Right kidney (tissue), 9 donors: ENCODE measurements at places on chromosomes 5 and 9.
A peak's percentile ranks its signal among the peaks of the same experiment; 100 is the strongest.

DNA sequence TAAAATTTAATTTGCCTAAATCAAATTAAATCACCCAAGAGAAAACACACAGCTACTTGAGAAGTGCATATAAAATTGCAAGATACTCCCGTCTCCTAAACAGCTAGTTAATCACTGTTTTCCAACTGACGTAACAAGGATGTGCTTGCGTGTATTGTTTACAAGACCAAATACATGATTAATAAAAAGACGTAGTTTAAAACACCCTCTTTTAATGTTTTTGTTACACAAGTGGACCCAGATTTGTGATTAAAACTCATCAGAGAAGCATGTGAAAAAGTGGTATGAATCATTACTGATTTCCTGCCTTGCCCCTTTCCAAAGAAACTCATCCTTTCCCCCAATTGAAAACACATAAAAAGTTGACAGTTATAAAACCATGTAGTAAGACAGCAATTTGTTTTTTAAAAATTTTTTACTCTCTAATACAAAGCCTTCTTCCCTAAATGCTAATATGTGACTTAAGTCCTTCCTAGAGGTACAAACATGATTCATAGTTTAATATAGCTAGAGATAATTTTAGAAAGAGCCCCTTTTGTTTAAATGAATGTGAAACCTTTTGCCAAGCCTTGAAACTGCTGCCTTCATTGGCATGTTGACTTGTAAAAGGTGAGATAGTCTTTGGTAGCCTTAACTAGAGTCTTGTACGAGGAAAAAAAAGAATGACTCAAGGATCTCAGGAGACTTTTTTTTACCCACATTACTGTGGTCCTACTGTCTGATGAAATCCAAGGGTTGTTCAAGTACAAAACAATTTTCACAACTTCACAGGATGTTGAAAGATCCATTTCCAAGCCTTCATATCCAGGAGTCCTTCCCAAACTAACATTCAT lies 61.4 kb upstream of the FST start:
- no peak for DNase-seq

DNA sequence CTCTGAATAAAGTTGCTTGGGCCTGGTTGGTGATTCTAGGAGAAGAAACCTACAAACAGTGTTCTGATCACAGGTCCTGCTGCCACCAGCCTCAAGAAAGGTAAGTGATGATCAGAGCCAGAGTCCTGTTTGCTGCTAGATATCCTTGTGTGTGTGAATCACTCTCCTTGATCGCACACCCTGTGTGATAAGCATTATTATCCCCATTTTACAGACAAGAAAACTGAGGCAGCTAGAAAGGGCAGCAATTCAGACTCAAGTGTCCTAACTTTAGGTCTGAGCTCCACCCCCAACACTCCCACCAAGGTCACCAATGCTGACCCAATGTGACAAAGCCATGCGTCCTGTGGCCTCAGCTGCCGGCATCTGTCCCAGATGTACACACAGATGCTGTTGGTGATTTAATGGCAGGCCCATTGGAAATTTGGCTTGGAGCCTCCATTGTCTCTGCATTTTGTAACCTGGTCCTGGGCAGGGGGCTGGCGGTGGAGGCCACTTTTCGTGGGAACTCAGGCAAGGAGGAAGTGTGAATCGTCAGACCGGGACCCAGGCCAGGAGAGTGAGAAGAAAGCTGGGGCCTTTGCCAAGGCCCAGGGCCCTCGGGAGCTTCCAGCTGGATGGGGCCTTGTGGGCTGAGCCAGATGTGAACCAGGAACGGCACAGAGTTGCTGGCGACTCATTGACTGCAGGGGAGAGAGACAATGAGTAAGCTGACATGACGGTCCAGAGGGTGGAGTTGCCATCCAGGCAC lies 29.8 kb upstream of the GGTA1 start:
- DNase-seq: peak; percentile 37

GRCh38 chr5:151051066-151051930 lies 29.5 kb downstream of the TNIP1 start:
- peak; percentile 35 for DNase-seq

DNA sequence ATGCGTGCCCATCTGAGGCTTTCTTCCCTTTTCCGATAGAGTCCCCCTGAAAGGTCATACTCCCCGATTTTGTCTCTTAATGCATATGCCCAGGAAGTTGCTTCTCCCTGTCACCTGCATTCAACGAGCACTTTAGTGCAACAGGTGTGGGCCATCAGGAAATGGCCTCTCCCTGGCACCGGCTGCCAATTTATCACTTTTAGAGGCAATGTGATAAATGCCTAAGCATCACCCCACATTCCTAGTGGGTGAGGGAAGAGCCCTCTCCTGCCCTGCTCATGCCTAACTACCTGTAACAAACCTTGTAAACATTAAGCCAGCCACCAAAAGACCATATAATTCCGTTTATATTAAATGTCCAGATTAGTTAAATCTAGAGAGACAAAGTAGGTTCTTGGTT lies 1.1 kb upstream of the SNAPC3 start:
- DNase-seq: no peak

DNA sequence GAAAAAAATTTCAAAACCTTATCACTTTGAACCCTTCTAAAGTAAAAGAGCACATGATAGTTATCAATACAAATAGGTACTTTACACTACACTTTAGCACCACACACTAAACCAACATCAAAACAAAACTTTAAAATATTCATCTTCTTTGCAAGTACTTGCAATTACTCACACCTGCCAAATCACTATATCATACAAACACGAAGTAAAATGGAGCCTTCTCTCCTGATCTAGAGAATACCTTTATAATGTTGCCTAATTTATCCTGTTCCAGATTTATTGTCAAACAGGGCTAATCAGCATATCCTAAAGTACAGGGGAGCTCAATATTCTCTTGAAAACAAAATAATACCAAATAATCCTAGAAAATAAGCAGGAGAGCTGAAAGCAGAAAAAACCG lies 3.0 kb downstream of the RNF145 start:
- DNase-seq: no peak

- no peak for DNase-seq
These were observed 80.2 kb downstream of the DOCK2 start for GRCh38 chr5:169717288-169717687.

- DNase-seq: no peak
These were observed 41.0 kb downstream of the FGD3 start for GRCh38 chr9:92988215-92988768.

- DNase-seq: no peak
These were observed 582.4 kb upstream of the C9orf72 start for GRCh38 chr9:28155671-28156070.

DNA sequence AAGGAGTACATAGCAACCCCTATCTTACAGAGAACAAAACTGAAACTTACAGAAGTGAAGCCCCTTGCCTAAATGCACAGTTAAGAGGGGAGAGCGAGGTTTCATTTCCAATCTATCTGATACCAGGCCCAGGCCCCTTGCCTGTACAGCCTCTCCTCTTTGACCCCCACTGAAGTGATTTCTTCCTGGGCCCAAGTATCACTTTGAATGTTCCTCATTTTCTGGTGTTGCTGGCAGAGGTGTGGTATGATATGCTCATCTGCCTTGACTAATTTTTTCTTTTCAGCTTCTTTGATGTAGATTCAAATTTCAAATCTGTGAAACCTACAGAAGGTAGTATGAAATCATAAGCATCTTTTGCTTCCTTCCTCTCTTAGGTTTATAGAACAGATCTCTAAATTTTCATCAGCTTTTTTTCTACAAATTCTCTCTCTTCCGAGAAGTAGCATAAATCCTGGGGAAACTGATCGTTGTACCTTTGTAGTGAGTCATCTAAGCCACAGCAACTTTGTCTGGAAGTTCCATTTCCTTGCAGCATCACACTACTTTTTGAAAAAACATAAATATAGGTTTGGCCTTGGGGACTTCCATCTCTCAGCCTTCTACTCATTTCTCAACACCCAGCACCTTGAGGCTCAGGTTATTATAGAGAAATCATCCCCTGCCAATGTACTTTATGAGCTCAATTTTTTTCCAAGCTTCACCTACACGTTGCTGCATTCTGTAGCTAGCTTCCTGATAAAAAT lies 402.4 kb upstream of the PTGER4 start:
- no peak for DNase-seq

- DNase-seq: peak; percentile 46
These were observed 41.6 kb downstream of the MYO10 start for GRCh38 chr5:16894236-16895057.

DNA sequence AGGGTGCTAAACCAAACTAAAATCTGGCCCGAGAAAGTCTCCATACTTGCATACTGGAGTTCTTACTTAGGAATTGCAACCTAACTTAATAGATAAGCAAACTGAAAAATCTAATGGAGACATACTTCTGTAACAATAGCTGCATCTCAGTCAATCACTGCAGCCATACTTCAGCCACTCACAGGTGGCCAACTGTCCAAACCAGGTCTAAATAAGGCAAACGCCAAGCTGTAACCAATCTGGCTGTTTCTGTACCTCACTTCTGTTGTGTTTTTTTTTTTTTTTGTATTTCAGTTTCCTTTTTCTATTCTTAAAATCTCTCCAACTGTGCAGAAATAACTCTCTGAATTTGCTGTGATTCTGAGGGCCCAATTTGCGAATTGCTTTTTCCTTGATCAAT lies 4.4 kb upstream of the NDUFB6 start:
- no peak for DNase-seq

DNA sequence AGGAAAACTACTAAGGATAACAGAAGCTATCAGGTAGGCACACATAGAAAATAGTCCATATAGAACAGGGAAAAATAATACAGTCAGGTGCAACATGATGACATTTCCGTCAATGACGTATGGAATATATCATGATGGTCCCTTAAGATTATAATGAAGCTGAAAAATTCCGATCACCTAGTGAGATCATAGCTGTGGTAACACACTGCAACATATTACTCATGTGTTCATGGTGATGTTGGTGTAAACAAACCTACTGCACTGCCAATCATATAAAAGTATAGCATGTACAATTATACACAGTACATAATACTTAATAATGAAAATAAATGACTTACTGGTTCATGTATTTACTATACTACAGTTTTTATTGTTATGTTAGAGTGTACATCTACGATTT lies 60.0 kb downstream of the MEGF9 start:
- DNase-seq: no peak

DNA sequence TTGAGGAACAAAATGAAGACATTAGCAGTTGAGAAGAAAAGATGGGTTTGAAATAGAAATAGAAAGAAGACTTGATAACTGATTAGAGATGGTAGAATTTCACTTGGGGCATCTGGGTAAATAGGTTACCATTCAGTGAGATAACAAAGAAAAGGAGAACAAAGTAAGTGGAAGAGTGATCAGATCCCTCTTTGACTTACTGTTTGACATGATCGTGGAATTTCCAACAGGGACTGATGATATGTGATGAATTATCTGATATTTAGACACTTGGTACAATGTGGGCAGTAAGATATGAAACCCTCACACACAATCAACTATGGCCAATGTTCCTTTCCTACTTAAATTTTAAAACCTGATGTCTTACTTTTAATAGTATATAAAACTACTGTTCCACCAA lies 70.1 kb upstream of the STARD4 start:
- no peak for DNase-seq

- no peak for DNase-seq
These were observed 24.4 kb downstream of the SMIM15 start for GRCh38 chr5:61137835-61138234.

GRCh38 chr9:74277532-74277931 lies 219.6 kb upstream of the RORB start:
- no peak for DNase-seq

GRCh38 chr9:92807757-92808725 lies 43.4 kb upstream of the BICD2 start:
- DNase-seq: peak; percentile 63

DNA sequence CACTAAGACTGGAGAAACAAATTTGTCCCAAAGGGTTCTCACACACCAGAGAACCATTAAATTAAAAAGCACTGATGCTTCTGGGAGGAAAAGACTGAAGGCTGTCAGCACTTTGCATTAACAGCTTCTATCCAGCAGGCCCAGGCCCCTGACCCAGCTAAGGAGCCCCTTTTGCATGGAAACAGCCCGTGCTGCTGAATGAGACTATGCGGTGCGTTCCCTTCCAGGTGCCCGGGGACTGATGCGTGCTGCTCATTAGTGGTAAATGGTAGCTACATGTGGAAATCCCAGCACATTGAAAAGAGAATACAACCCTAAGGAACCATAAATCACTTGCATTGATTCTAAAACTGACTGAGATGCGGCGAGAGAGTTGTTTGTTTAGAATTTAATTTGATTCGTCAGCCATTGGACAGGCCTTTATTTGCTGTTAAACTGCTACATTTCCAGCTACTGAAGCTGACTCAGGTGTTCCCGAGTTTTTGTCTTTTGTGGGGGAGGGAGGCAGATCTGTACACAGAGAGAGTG lies 351.0 kb upstream of the SLC24A2 start:
- no peak for DNase-seq

DNA sequence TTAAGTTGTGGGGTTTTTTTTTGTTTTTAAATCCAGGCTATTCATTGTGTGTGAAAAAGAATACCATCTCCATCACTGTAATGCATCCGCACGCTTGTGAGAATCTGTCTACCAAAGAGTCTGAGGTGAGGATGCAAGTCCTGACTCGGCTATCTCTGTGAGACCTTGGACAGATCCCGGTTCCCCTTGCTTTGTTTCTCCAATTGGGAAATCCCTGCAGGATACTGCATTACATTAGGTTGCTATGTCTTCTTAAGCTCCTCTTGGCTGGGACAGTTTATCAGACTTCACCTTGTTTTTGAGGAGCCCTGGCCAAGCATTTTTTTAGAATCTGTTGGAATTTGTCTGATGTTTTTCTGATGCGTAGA lies 46.8 kb downstream of the GALNT10 start:
- no peak for DNase-seq

- no peak for DNase-seq
These were observed 283.5 kb downstream of the ARHGEF28 start for GRCh38 chr5:73909474-73909873.

- no peak for DNase-seq
These were observed 500.7 kb downstream of the PTPRD start for GRCh38 chr9:10112070-10112469.

DNA sequence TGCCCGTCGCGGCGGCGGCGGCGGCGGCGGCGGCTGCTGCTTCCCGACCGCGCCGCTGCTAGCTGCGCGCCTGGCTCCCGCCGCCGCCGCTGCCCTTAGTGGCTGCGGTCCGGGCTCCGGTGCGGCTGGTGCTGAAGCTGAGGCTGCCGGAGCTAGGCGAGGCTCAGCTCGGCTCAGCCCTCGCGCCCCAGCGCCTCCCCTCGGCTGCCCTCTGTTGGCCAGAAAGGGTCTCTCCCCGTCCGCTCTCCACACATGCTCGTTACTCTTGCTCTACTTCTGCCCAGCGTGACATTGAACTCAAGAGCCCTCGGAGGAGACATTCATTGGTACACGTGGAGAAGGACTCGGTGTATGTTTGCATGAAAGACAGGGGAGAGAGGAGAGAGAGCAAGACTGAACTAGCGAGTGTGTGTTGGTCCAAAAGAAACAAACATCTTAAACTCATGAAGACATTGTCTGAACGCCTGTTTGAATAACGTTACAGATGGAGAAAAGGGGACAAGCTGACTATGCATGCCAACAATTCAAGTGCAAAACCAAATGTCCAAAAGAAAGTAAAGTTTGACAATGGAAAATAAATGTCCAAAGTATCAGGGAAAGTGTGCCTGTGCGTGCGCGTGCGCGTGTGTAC lies at the start of gene HCN1:
Gene HCN1 (minus strand): TSS at position 175 of the 631 bp plus-strand sequence.
- peak; percentile 25 for DNase-seq

GRCh38 chr9:136326761-136327303 lies 507 bp upstream of the GPSM1 start:
- DNase-seq: peak; percentile 72
